ENCODE measurements at places on chromosomes 12 and 14.
A peak's percentile ranks its signal among the peaks of the same experiment; 100 is the strongest.

DNA sequence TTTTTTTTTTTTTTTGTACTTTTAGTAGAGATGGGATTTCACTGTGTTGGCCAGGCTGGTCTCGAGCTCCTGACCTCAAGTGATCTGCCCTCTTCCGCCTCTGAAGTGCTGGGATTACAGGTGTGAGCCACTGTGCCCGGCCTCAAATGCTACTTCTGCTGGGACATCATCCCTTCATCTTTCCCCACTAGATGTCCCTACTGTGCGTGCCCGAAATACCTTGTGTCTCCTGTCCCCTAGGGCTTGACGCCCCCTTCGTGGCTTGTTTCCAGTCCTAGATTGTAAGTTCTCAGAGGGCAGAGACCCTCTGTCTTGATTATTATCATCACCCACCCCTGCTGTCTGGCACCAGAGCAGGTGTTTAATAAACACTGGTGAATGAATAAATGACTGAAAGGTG lies 14.9 kb downstream of the CCDC63 start:
- no peak for DNase-seq

DNA sequence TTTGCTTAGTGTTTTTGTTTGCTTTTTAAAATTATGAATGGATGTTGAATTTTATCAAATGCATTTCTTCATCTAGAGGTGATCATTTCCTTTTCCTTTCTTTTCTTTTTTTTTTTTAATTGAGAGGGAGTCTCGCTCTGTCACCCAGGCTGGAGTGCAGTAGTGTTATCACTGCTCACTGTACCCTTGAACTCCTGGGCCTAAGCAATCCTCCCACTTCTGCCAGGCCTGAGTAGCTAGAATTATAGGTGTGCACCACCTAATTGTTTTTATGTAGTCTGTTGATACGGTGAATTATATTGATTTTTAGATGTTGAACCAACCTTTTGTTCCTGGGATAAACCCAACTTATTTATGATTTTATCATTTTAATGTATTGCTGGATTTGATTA lies 1.5 kb upstream of the CDKL1 start:
- DNase-seq, result no peak

DNA sequence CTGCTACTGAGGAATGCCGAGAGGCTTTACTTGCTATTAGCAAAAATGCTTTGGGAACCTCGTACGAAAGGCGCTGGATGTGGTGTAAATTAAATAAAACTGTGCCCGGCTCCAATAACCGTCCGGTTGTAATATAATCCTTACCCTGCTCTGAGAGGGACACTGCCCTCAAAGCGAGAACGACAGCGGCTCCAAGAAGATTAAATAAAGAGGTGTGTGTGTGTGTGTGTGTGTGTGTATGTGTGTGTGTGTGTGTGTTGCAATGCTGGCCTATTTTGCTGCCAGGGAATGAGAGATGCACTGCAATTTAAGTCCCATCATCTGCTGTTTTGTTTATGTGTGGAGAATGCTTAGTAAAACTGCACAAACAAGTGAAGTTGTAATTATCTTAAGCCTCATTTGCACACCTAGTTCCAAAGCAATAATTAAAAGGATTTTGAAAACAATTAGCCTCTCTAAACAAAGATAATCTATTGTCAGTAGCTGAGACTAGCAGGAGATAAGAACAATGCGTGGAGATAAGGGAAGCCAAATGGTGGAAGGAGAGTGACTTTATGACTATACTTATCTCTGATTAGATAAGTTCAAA lies 1.2 kb upstream of the SIX1 start:
- peak; percentile 70 for DNase-seq

GRCh38 chr12:96170328-96170727 lies 23.8 kb upstream of the ELK3 start:
- no peak for DNase-seq

DNA sequence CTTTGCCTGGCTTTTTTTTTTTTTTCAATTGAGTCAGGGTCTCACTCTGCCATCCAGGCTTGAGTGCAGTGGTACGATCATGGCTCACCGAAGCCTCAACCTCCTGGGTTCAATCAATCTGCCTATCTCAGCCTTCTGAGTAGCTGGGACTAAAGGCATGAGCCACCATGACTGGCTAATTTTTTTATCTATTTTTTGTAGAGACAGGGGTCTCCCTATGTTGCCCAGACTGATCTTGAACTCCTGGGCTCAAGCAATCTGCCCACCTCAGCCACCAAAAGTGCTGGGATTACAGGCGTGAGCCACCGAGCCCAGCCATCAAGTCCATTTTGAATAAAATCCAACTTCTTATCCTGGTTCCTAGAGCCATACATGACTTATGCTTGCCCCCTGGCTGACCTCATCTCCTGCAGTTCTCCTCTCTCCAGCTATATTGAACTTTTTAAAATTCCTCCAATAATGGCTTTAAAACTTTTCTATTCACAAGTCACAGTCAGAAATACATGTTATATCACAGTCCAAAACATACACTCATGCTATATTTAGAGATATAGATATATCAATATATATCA lies 10.4 kb upstream of the RND1 start:
- no peak for DNase-seq

GRCh38 chr14:89240414-89240813 lies 176.6 kb downstream of the FOXN3 start:
- no peak for DNase-seq

GRCh38 chr12:84435682-84436081 lies 476.9 kb downstream of the SLC6A15 start:
- no peak for DNase-seq
